ENCODE measurements at places on chromosomes 16 and 17. TPM values are rescaled to one million over a fixed set of nuclear protein-coding genes. Genes with fewer than 3 reads are reported as not detected.

The TBKBP1 gene
- total RNA-seq: 10.0 TPM

The NUFIP2 gene
- total RNA-seq: 67.4 TPM

The GPRC5C gene
- 0.43 TPM for total RNA-seq

The WNK4 gene
- 3.9 TPM for total RNA-seq

The MRC2 gene
- 336 TPM for total RNA-seq

The TNP2 gene
- total RNA-seq: not detected

- DNase-seq: no peak
Measured at GRCh38 chr17:79742951-79743476, 12.3 kb downstream of the ENPP7 start.

DNA sequence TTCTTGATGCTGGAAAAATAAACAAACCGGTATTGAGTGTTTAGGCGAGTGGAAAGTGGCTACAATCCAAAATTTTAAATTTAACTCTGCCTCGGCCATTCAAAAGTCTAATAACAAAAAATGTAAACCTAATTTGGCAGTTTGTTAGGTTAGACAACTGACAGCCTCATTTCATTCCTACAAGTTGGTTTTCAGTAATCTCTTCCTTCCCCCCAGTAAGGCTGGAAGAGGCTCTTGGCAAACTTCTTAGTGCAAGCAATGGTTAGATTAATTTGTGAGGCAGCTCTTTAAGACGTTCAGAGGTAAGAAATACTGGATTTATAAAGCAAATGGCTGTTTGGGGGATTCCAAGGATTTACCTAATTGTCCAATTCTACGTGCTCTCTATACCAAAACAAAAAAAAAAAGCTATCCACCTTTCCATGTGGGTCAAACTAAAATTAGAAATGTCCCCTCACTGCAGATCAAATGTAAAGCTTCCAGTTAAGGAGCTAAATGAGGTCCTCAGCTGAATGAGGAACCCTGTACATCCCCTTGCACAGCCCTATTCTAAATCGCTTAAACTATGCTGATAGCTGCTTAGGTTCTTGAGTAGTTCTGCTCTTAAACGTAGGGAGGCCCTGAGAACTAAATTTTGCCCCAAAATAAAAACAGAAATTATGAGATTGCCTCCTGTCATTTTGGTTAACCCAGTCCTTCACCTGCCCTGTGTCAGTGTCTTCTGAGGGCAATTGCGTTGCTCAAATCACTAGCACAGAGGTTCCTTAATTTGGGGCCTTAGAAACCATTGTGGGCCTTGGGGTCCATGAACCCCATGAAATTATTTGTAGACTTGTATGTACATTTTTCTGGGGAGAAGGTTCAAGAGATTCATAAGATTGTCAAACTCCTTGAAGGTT, 2.9 kb downstream of the HEXIM1 start:
- DNase-seq: no peak

DNA sequence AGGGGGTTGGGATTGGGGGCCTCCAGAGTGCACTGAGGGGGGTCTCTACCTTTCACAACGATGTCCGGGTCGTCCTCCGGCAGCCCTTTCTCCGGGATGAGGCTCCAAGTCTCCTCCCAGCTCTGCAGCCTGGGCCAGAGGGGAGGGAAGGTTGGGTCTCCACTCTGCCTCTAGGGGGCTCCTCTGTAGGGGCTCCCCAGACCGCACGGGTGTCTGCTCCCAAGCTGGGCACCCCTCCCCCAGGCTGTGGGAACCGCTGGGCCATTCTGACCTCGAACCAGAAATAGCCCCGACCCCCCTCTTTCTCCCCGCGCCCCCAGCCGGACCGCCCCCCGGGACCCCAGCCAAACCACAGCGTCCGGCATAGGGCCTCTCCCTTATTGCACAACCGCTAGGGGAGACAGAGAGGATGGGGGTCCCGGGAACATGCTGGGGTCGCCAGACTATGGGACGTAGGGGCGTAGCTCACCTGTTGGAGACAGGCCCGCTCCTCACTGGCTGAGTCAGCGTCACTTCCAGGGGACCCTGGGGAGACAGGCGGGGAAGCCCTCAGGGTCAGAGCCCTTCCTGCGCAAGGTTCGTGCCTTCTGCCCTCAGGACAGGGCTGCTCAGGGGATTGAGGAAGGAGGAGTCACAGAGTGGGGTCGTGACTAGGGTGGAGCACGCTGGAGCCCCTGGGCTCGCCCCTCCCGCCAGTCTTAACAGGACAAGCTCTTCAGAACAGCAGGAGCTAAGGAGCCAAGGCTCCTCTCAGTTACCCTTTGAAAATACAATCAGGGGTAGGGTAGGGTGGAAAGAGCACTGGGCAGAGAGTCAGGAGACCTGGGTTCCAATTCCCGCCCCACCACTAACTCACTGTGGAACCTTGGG, 2.7 kb downstream of the PLEKHH3 start:
- peak; percentile 84 for DNase-seq

DNA sequence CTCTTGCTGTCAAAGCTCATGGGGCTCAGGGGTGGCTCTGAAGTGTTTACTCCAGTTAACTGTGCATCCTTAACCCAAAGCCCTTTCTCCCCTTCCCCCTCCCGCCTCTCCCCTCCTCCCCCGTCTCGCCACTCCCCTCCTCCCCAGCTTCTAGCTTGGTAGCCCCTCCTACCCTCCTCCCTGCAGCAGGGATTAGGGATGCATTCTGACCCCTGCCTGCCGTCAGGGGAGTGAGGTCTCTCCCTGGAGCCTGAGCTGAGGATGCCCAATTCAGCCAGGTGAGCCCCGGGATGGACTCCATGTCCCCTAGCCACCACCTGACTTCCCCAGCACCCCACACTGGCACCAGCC, 1.6 kb downstream of the HS3ST6 start:
- DNase-seq: no peak

GRCh38 chr17:50458701-50459676, 9.7 kb downstream of the CHAD start:
- peak; percentile 77 for DNase-seq

DNA sequence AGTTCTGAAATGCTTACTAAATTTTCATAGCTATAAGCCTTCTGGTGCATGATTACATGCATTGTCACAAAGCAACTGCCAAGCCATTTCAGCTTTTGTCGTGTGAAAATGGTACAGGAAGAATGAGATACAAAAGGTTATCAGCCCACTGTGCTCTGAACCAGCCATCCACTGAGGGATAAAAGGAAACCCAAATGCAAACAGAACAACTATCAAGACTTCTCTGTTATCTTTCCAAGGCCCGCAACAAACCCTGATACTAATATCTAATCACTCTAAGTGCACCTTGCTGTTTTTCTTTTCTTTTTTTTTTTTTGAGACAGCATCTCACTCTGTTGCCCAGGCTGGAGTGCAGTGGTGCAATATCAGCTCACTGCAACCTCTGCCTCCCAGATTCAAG, 109.0 kb downstream of the FTO start:
- no peak for DNase-seq

DNA sequence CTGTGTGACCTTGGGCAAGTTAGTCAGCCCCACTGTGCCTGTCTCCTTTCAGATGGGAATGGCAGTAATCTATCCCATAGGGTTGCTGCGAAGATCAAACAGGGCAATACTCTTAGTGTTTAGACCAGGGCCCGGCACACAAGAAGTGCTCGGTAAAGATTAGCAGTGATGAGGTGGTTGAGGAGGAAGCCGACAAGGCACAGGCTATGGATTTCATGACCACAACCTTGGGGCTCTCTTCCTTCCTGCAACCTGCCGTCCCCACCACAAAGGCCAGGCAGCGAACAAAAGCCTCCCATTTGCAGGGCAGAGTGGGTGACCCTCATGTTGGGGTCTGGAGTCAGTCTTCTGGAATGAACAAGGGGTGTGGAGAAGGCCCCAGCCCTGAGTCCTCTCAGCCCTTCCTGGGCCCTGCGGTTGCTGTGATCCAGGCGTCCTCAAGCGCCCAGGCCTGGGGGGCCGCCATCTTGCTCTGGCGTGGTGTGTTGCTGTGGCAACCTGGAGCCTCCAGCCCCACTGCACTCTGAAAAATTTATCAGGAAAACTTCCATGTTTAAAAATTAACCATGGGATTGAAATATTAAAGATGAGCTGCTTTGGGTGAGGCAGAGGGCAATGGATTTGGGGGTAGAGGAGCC, 9.8 kb downstream of the ADAM11 start:
- DNase-seq: no peak

- no peak for DNase-seq
Measured at GRCh38 chr16:85908444-85908843, 9.5 kb downstream of the IRF8 start.

DNA sequence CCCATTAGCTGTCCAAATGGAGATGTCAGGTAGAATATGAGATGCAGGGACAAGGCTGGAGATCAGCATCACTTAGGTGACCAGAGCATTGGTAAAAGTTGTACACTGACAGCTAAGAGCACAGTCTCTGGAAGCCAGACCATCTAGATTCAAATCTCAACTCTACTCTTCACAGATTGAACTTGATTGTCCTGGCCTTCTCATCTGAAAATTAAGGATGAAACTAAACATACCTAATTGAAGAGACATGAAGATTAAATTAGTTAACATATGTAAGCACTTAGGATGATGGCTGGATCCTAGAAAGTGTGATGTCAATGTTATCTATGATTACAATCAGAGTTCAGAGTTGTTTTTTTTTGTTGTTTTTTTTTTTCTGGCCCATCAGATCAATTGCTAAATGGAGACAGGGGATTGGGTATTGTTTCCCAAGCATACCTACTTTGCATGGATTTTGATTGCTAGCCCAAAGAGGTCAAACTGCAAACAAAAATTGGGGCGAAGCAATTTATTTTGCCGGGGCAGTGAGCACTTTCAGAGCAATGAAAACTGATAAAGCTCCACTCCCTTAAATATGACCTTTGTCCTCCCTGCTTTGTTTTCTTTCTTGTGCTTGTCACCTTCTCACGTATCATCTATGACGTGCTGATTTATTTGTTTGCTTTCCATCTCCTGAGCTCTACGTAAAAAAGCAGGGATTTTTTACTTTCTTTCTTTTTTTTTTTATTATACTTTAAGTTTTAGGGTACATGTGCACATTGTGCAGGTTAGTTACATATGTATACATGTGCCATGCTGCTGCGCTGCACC, 217.6 kb upstream of the CPHXL start:
- DNase-seq: no peak

DNA sequence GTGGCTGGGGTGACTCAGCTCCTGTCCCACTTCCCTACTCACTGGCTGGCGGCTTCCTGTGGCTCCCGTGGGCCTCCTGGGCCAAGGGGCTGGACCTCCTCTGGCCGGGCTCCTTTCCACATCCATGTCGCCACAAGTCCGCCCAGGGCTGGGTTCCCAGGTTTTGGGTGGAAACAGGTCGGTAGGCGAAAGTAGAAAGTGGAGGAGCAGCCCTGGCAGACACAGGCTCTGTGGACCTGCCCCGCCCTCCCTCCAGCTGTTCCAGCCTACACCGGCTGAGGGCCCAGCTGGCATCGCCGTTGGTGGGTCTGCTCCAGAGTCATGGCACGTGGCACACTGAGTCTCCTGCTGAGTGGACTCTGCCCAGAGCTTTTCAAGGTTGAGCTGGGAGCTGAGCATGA, 28.7 kb downstream of the GSE1 start:
- no peak for DNase-seq
